Stimulated activated CD4-positive, alpha-beta T cell treated with anti-CD3 and anti-CD28 coated beads, Interleukin-1b, Interleukin-23, amount 100 ng/mL, for 1 hour (primary cell): ENCODE measurements at places on chromosomes 12 and 14.

- no peak for DNase-seq
Measured at GRCh38 chr12:64675795-64676194, 65.5 kb downstream of the RASSF3 start.

GRCh38 chr12:91877456-91878235 is 268.0 kb downstream of the BTG1 start:
- DNase-seq: peak; percentile 9

DNA sequence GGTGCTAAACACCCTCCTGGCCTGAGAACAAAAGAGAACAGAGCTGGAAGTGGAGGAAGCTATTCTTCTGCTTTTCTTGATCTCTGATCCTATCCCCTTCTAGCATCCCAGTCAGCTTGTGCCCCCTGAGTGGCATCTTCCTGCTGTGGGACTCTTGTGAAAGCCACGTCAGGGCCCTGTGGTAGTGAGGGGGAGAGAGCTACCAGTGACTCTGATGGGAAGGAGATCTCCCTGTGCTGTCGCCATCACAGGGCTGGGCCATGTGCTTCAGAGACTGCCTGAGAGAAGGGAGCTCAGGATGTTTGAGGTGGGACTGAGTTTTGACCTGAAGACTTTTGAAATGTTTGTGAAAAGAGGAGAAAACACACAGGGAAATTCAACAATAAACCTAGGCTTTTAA is 107.6 kb upstream of the FUT8 start:
- DNase-seq: no peak

DNA sequence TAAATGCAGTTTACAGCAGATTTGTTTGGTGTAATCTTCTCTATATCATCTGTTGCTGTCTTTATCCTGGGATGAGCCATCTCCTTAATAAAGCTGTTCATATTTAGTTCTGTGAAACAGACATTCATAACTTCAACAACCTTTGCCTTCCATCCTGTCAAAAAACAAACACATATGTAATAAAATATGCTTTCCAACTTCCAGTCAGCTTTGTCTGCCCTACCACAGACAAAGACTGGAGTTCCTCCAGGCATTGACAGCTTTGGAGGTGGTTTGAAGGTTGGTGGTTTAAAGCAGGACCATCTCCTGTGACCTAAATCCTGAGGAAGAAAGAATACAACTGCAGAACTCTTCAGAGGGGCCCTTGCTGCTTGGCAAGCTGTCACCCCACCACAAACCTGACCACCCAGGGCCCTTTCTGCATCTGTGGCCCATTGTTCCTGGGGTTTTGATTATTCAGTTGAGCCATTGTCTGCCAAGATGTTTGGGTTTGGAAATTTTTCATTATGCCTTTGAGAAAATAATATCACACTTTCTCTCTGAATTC is 28.2 kb upstream of the PTGR2 start:
- no peak for DNase-seq

DNA sequence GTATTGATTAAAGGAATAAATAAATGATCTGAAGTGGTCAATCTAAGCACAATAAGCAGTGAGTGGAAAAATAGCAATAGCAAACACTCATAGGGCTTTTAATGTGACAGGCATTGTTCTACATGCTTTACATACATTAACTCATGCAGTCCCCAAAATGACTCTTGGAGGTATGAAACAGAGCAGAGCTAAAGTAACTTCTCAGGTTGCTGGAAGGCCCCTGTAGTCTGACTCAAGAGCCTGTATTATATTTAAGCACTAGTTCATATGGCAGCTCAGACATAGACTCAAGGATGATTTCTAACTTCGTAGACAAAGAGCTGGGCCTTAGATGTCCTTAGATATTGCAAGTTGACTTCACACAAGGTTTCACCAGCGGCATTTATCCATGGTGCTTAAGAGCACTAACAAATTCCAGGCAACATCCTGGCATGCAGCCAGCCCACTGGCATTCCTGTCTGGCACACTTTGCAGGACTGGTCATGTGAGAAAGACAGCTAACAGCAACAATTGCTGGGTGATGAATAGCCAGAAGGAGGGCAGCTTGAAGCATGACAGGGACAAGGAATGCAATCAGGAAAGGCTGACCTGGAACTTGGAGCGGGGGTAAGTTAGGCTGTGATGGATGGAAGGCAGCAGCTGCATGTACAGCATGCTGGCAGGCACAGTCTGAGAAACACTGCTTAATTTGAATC is 22.9 kb upstream of the KTN1 start:
- DNase-seq: no peak

DNA sequence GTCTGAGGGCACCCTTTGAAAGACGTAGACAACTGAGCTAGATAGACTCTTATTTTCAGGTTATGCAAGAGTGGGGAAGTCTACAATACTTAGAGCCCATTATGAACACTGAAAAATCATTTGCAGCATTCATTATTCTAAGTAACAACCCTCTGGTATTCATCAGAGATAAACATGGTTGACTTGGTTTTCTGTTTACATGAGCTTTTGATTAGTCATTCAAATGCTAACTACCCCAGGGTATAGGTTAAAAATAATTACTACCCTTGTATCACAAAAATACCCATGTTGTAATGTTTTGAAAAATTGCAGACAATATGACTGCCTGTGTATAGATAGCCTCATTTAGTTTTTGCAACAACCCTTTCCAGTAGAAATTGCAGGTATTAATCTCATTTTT is 78.5 kb downstream of the PPFIBP1 start:
- DNase-seq: no peak

DNA sequence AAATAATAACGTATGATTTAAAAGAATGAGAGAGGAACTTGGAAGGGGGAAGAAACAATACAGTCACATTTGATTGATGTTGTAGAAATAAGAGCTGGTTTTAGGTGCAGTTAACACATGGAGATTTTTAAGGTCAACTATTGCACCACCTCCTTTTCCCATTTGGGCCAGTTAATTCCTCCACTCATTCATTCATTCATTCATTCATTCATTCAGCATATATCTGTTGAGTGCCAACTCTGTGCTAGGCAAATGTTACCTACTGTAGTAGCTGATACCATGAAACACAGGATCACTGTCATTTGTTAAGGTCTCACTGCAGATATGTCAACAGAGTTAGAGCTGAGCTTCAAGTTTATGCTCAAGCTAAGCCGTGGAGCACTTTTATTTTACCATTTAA is 115.7 kb upstream of the ARID2 start:
- DNase-seq: no peak

GRCh38 chr12:19688532-19688931 is 249.2 kb downstream of the AEBP2 start:
- no peak for DNase-seq

DNA sequence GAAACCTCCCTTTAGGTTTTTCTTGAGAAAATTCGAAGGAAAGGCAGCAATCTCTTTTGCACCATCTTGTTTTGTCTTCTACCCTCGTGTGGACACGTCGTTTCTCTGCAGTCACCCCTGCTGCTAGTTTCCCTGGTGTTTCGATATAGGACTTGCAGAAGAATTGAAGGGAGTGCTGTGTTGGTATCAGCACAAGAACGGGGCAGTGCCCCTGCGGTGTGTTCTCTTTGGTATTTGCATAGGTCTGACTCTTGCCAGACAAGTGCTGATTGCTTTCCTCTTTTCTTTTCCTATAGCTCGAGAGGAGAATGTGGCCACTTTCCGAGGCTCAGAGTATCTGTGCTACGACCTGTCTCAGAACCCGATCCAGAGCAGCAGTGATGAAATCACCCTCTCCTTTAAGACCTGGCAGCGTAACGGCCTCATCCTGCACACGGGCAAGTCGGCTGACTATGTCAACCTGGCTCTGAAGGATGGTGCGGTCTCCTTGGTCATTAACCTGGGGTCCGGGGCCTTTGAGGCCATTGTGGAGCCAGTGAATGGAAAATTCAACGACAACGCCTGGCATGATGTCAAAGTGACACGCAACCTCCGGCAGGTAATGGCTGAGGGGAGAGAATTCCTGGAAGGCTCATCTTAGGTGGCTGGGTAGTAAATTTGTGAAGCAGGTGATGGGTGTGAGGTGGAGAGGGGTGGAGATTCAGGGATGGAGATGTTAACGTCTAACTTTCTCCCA is 474.8 kb downstream of the NRXN3 start:
- no peak for DNase-seq

DNA sequence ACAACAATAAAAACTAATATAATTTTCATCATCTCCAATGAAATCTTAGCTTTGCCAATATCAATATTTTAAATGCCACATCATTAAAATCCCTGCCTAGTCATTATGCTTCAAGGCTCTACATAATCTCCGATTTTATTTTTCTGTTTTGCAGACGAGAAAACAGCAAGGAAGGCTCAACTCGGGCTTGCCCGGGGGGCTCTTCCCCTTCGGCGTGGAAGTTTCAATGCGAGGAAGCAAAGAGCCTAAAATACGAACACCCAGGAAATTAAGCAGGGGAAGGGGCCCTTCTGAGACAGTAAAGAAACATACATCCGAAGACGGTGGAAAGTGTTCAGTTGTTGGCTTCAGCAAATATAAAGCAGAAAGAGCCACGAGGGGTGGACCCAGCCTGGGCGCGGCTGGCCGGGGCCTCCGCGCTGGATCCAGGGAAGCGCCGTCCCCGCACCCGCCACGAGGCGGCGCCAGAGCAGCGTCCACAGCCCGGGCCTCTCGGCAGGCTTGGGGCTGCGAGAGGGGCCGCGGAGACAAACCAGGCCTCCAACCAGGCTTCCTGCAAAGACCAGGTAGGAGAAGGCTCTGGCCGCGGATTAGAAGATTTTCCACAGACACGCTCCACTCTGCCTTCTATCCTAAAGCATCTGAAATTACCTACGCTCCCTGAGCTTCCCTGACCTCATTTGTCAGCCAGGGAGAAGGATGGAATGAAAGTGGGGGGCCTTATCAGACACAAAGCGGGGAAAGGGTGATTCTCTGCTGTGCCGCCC is 77.2 kb downstream of the SERPINA3 start:
- no peak for DNase-seq

GRCh38 chr14:104844306-104845032 is 20.6 kb upstream of the CEP170B start:
- no peak for DNase-seq

GRCh38 chr14:91383439-91383838 is 34.2 kb downstream of the CCDC88C start:
- no peak for DNase-seq

- no peak for DNase-seq
Measured at GRCh38 chr14:31020834-31021575, 4.4 kb upstream of the AP4S1 start.

GRCh38 chr14:92863286-92864080 is 59.5 kb upstream of the CHGA start:
- DNase-seq: no peak

DNA sequence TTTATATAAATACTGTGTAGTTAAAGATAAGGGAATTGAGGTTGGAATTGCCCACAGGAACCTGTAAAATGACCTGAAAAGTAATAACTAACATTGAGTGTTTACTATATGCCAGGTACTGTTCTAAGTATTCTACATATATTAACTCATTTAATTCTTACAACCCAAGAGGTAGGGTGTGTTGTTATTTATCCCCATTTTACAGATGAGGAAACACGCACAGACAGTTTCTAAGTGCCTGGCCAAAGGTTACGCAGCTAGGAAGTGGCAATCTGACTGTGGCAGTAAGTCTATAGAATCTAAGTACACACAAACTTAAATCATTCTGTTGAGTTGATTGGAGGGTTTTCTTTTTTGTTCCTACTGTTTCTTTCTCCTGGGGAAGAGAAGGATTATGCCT is 1.1 kb upstream of the TSPAN31 start:
- no peak for DNase-seq

DNA sequence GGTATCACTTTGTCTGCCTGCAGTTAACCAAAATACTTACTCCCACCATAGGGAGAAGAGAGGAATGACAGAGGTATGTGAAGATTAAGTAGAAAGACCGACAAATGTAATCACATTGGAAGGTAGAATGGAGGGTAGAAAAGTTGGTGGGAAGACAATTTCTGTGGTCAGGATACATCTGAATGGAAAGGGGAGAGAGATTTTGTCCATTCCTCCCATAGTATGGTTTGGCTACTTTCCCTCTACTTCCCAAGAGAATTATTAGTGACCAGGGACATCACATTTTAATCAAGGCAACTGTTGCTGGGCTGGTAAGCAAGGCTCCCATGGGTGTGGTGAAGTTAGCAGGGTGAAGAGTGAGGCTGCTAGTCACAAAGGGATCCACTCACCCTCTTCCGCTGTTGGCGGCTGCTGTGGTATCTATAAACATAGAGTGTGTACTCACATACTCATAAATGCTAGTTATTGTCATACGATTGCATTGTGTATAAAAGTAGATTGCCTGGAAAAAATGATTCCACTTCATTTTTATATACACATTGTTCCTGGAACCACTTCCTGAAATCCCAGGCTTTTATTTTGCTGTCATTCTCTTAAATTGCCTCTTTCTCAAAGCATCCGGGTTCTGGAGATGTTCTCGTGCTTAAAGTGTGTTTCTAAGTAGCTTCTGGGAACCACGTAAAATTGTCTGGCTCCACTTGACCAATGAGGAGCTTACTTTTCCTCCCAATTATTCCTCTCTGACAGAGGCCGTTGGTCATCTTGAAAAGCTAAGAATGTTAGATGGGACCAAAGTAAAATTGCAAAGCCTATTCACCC is 413.1 kb downstream of the ZFP36L1 start:
- DNase-seq: no peak

GRCh38 chr12:98696036-98696646 is 51.1 kb downstream of the APAF1 start:
- no peak for DNase-seq

DNA sequence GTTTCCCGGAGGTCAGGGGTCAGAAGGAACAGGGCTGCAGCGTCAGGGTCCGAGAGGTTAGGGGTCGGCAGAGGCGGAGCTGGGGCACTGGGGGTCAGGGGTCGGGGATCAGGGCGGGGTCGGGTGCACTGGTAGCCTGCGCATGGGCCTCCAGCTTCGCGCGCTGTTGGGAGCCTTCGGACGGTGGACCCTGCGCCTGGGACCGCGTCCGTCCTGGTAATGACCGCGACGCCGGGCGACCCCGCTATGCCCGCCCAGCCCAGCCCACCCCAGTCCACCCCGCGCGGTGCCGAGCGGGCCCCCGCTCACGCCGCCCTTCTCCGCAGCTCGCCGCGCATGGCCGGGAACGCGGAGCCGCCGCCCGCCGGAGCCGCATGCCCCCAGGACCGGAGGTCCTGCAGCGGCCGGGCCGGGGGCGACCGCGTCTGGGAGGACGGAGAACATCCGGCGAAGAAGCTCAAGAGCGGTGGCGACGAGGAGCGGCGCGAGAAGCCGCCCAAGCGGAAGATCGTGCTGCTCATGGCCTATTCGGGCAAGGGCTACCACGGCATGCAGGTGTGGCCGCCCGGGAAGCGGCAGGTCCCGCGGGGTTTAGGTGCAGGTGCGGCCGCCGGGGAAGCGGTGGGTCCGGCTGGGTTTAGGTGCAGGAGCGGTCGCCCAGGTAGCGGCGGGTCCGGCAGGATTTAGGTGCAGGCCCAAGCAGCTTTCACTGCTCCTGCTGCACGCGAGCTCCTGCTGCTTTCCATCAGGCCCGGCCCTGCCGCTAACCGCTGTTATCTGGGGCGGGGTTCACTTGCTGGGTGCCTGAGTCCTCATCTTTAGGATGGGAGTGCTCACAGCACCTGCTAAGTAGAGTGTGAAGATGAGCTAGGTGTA is 743 bp downstream of the PUS1 start:
- no peak for DNase-seq

- no peak for DNase-seq
Measured at GRCh38 chr14:100416921-100417860, 94.1 kb downstream of the SLC25A47 start.
